ENCODE measurements at places on chromosomes 2 and 18.

DNA sequence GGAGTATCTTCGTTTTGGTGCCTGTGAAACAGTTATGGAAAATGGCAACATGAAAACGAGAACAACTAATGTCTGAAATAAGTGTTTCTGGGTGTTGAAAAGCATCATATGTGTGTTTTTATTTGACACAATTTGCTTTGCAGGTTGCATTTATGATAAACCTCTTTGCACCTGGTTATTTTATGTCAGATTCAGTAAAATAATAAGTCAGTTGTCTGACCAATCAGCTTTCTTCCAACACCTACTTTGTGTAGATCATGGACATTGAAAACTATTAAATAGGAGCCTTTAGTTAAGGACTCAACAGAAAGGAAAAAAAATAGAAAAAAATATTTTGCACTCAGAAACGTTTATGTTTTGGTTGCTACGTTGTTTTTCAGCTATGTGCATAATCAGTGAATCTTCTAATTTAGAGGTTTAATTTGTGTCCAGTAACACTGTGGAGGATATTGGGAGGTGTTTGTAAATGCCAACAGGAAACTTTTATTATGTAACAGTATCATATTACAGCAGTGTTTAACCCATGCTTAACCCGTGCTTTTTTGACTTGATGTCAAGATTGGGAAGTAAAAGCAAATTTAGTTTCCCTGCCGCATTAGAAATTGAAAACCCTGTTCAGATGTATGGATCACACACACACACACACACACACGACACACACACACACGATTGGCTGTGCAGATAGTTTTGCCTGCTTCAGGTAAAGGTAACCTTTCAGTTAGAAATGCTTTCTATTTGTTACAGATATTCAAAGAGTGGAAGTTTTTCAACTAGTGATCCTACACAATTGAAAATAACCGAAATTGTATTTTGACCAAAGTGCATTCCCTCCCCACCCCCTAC, 2.6 kb downstream of the PKP4 start:
- no peak for DNase-seq

- DNase-seq, result no peak
These were observed 437.6 kb downstream of the ZEB2 start for GRCh38 chr2:144082327-144082726.

GRCh38 chr2:159609811-159610549, 6.4 kb downstream of the BAZ2B start:
- DNase-seq, result no peak

GRCh38 chr2:38498045-38498481, 104.7 kb downstream of the HNRNPLL start:
- no peak for DNase-seq

GRCh38 chr2:105828558-105828957, 83.8 kb downstream of the NCK2 start:
- DNase-seq, result no peak

GRCh38 chr2:112253261-112253815, 1.5 kb downstream of the ZC3H8 start:
- no peak for DNase-seq

DNA sequence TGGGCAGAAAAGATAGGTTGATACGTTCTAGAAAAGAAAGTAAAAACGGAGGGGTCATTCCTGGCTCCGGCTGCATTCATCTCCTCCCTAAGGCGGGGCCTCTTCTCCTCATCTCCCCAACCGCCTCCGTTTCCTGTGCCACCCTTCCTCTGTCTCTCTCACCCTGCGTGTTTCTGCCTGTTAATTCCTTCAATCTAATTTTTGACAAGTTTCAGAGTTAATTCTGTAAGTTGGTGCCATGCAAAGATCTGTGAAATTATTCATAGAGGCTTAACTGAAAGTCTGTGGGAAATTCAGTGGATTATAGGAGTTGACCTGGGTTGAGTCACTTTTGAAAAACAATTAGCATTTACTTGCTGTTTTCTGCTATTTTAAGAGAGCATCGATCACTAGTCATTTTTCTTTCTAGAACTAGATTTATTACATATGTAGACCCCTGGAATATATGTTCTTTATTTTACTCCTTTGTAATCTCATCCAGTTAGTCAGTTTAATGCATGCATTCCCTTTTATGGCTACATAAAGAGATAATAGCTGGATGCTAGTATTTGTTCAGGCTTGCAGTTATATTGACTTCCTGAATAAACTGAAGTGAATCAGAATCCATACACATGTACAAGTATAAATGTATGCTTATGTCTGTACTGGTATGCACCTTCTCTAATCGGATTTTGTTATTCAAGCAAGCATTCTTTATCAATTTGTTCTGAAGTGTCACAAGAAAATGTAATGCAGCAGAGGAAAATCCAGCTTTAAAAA, 91.1 kb downstream of the EML6 start:
- no peak for DNase-seq

DNA sequence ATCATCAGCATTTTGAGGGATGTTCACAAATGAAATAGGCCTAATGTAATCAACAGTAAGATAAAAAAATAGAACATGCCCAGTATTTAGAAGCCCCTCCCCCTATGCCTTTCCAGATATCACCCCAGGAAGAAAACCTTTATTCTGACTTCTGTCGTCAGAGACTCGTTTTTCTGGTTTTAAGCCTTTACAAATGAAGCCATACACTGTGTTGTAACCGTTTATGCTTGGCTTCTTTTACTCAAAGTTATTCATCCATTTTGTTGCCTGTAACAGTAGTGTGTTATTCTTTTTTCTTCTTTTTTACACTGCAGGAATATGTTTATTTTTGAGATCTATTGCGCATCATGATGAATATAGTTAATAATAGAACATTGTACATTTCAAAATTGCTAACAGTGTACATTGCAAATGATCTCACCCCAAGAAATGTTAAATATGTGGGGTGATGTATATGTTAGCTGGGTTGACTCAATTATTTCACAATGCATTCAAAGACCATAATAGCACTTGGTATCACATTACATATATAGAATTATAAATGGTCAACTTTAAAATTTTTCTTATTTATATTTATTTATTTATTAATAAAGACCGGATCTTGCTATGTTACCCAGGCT, 28.1 kb upstream of the PNPT1 start:
- DNase-seq, result no peak

DNA sequence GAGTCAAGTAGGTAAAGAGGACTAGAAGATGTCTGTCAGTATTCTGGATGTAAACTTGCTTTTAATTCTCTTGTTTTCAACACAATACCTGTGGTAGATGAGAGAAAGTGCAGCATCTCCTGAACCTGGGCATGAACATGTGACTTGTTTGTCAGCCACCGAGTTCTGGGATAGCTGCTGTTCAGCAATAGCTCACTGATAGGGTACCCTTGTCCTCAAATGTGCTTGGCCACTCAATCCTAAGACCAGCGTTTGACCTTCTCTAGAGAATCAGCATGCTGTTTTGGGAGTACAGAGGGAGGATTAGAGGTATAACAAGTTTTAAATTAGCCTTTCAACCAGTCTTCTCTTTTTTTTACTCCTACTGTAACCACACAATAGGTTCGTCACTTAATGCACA, 23.2 kb downstream of the RPIA start:
- DNase-seq, result no peak

GRCh38 chr2:120748310-120748709, 12.6 kb downstream of the GLI2 start:
- DNase-seq, result no peak

DNA sequence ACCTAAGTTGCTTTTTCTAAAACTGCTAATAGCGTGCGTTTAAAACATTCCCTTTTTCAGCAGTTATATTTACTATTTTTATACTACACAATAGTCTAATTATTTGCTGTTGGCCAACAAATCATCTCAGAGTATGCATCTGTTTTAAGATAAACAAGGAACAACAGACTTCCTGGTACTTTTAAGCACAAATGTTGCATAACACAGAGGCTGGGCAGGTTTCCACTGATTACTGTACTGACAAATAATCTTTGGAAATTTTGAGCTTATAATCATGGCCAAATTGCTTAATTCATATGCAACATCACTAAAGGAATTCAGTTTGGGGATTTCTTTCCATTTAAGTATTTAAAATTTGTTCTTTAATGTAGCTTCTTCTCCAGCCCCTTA, 737.4 kb upstream of the SALL3 start:
- no peak for DNase-seq

DNA sequence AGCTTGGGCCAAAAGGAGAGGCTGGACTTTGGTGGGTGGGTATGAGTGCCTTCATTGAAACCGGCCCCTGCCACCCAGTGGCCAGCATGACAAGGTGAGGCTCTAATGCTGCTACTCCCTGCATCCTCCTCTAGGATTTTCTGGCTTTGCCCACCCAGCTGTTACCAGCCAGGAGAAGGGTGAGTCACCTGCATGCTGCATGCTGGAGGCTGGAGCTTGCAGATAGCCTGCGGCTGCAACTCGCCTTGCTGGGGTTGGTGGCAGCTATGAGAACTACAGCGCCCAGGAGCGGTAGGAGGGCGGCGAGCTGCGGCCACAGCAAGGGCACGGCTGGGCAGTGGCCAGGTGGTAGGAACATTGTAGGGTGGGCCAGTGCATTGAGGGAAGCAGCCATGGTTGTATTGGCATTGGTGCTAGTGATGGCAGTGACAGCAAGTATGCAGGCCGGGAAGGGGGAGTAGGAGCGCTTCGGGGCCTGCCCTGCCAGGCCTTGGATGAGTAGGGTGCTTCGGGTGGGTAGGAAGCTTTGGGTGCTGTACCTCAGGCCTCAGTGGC, 75.4 kb upstream of the SLC35G4 start:
- no peak for DNase-seq

All from activated CD4-positive, alpha-beta T cell treated with anti-CD3 and anti-CD28 coated beads for 1 hour (primary cell).